ENCODE measurements at places on chromosomes 3 and 15. TPM values are rescaled to one million over a fixed set of nuclear protein-coding genes. Genes with fewer than 3 reads are reported as not detected.

- DNase-seq = peak; percentile 99
Measured at GRCh38 chr15:62606376-62607113, 436.0 kb upstream of the TPM1 start.

- peak; percentile 99 for DNase-seq
Measured at GRCh38 chr3:120153294-120153693, 59.0 kb upstream of the GSK3B start.

GRCh38 chr3:120450600-120451271 lies at the start of gene FSTL1:
TSS of gene FSTL1 (minus strand) at chr3:120450992. CDS start at chr3:120450746, 246 bp downstream.
- peak; percentile 70 for DNase-seq

Gene GNAT1
- total RNA-seq = not detected

DNA sequence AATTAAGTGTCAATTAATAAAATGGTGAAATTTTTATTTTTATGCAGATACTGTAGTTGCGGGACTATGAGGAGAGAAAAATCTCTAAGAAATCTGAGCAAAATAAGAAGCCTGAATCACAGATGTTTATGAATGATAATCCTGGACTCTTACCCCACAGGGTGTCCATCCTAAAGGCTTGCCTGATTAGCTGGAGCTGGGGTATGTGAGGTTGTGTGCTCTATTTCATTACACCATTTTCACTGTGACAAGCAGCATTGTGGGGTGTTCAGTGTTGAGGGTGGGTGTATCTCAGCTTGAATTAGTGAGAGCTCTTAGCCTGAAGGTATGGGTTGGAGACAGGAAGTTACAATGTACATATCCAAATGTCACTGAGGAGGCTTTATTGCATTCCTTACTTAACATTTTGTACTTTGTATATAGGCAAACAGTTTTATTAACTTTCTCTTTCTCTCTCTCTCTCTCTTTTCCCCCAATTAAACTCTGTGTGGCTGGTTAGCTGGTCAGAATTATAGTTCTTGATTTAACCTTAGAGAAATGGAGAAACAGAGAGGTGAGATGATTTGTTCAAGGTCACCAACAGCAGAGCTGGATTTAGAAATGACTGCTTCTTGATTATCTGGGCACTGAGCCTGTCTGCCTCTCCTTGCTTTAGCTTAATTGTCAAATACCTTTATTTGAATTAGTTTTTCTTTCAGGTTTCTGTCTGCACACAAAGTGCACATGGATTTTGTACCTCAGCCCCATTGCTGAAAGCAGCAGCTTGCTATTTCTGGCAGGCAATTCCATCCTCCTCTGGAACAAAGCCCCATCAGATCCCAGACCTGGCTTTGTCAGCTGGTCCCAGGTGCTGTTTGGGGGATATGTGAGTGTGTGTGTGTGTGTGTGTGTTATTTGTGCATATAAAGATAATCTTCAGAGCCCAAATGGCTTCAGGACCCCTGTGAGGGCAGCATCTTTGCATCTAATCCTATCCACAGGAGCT lies 35.8 kb downstream of the GJD2 start:
- DNase-seq = no peak

DNA sequence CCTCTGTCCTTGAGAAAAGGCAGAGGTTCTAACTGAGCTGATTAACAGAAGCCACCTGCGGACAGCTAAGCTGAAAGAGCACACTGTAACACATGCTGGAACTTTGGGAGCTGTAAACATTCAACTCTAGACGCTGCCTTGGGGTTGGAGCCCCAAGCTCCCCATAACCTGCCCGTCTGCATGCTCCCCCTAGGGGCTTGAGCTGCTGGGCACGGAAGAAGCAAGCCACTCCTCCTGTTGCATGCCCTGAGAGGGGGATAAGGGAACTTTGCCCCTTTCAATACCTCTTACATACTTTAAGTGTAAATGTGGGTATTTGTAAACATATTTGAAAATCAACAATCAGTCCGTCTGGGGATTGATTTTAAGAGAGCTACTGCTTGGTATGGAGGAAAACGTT lies 188.4 kb downstream of the ADAMTSL3 start:
- DNase-seq = no peak

- peak; percentile 62 for DNase-seq
Measured at GRCh38 chr3:102141096-102141927, 292.0 kb downstream of the NFKBIZ start.

GRCh38 chr3:40850861-40851260 lies 326.1 kb downstream of the ZNF621 start:
- no peak for DNase-seq

- no peak for DNase-seq
Measured at GRCh38 chr15:82742134-82742533, 32.5 kb upstream of the AP3B2 start.

DNA sequence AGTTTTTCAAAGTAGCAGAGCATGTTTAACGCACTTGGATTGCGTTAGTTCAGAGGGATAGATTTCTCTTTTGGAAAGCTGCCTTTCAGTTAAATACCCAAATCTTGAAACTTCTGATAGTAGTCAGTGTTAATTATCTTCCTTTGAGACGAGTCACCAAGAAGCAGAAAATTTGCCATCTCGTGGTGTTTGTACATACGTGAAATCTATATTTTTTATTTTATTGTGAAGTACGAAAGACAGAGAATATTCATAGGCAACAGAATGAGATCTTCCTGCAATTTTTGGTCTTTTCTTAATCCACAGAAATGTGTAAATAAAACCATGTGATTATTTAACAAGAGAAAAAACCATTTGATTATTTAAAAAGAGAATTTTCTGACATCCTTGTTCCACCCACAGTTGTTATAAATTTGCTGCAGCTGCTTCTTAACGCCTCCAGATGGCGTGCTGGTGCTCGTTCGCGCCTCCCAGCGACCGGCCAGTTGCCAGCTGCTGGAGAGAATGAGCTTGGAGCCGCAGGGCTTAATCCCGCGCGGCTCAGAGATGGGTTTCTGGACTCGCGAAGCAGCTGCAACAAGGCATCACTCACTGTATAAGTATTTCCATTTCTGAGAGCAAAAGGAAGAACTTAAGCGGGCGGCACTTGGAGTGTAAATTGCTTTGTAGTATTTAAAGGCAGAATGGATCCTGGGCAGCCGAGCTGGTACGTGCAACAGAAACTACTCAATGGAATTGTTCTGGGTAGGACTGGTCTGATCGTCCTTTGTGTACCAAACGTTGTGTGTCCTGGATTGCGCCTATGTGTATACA lies 10.5 kb upstream of the SLITRK3 start:
- peak; percentile 78 for DNase-seq

GRCh38 chr15:48577469-48577868 lies 68.0 kb downstream of the FBN1 start:
- peak; percentile 66 for DNase-seq

DNA sequence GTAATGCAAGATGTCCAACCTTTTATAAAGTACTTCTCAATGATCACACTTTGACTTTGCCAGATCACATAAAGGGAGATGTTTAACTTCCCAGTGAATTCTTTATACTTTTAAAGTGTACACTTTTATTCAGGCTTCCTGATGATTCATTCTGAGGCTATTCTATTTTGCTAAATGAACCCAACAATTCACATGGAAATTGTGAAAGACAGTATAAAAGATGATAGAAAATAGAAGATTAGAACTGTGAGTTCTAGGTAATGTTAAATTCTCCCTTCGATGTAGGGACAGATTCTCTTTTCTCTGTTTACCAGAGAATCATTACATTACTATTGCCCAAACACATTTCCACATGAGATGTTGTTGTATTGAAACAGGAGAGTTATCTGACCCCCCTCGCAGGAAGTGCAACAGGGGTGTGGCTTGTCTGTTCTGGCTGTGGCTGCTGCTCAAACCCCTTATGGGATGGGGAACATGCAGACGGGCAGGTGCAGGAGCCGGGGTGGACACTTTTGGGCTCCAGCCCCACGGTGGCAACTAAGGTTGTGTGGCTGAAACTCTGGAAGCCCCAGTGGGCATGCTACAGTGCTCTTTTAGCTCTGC lies 131.3 kb upstream of the LRTM1 start:
- DNase-seq = peak; percentile 42

DNA sequence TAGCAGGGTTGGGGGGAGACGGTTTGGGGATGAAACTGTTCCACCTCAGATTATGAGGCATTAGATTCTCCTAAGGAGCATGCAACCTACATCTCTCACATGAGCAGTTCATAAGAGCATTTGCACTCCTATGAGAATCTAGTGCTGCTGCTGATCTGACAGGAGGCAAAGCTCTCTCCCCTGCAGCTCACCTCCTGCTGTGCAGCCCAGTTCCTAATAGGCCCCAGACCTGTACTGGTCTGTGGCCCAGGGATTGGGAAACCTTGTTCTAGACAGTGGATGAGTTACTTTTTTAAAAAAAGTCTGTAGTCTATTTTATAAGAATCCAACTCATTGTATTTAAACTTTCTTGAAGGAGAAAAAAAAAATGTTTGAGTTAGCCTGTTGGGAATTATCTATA lies 100.0 kb downstream of the HHLA2 start:
- no peak for DNase-seq

DNA sequence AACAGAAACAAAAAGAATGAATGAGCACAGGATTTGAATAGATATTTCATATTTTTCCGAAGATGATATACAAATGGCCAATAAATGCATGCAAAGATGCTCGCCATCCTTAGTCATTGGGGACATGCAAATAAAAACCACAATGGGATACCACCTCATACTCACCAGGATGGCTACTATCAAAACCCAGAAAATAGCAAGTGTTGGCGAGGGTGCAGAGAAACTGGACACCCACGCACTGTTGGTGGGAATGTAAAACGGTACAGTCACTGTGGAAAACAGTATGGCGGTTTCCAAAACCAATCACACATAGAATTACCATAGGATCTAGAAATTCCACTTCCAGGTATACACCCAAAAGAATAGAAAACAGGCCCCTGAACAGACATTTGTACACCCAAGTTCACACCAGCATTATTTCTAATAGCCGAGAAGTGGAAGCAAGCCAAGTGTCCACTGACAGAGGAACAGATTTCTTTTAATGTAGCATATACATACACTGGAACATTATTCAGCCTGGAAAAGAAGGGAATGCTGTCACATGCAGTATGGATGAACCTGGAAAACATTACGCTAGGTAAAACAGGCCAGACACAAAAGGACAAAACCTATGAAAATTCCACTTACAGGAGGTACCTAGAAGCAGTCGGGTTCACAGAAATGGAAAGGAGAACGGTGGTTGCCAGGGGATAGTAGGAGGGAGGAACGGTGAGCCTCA lies 3.6 kb downstream of the RNF168 start:
- DNase-seq = no peak

Gene SH2D7
- total RNA-seq = not detected

Gene BCL2A1
- 0.69 TPM for total RNA-seq

Gene TTLL3
- total RNA-seq = 2.6 TPM

DNA sequence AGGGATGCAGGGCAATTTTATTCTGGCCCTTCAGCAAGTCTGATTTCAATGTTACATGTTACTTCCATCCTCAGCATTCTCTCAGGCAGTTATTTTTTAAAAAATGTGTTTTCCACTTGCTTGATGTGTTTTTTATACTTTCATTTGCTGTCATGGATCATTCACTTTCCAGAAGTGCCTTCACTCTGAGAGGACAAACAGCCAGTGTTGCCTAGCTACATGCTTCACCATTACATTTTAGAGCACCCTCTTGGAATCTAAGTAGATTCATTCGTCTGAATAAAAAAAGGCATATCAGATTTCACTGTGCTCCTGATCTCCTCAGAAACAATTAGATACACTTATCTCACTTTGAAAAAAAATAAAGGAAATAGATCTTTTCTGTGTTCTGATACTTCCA lies 93.6 kb upstream of the POU1F1 start:
- DNase-seq = peak; percentile 7

Gene SLC2A2
- total RNA-seq = 0.12 TPM

DNA sequence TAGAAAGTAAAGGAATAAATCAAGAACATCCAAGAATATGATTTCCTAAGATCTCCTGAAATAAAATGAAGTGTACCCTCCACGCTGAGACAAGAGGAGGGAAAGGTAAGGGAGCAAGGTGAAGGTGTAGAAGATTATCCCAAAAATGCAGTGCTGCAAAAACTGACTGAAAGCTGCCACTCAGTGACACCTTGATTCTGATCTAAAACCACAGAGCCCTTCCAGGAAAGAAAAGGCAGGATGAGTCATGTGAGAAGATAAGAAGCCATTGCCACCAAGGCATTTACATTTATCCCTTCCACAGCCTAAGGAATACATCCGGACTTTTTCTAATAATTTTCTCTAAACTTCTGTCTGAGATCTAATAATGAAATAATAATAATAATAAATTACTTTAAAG lies 49.9 kb downstream of the IGSF11 start:
- DNase-seq = peak; percentile 3

DNA sequence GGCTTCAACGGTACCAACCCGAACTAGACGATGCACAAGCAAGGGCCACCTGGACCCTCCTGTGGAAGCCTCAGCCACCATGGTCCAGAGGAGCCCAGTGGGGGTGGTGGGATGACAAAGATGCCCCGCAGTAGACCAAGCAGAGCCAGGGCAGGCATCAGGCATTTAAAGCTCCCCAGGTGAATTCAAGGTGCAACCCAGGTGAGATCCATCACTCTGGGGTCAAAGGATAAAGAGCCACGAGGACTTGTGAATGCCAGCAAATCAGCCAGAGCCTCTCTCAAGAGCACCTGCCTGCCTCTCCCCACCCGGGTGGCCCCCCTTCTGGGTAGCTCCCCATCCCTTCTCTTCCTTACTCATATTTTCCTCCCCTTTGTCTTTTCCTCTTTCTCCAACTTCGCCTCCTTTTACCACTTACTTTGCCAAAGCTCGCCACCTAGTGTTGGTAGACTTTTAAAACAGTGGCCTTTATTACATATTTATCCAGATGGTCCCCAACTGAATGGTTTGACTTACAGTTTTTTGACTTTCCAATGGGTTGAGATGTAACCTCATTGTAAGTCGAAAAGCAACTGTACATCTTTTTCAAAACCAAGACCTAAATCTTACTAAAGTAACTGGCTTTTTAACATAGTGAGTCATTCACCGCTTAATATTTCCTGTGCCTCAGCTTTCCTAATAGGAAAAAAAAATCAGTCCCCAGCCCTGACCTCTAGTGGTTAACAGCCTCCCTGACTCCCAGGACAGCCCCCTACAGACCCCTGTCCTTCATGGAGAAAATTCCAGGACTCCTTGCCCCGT lies 18.8 kb downstream of the PLA2G4F start:
- peak; percentile 64 for DNase-seq

Gene XIRP1
- 0.12 TPM for total RNA-seq

- no peak for DNase-seq
Measured at GRCh38 chr3:139524841-139525636, 14.5 kb downstream of the RBP1 start.

Gene MNS1
- 5.6 TPM for total RNA-seq

Gene GXYLT2
- 7.7 TPM for total RNA-seq

- DNase-seq = peak; percentile 36
Measured at GRCh38 chr15:40328176-40328575, 4.7 kb downstream of the INAFM2 start.

Gene ST8SIA2
- total RNA-seq = 1.5 TPM

Gene IQGAP1
- total RNA-seq = 206 TPM

- no peak for DNase-seq
Measured at GRCh38 chr15:31230630-31231485, 95.8 kb upstream of the KLF13 start.
